ENCODE measurements at places on chromosomes 1 and 21. TPM values are rescaled to one million over a fixed set of nuclear protein-coding genes. Genes with fewer than 3 reads are reported as not detected.
A peak's percentile ranks its signal among the peaks of the same experiment; 100 is the strongest.

The PDC gene
- polyA plus RNA-seq: not detected

The TLCD4 gene
- 1.8 TPM for polyA plus RNA-seq

The TCHH gene
- polyA plus RNA-seq: not detected

The TIAM1 gene
- 0.31 TPM for polyA plus RNA-seq

The AKR7A3 gene
- polyA plus RNA-seq: not detected

The GPX7 gene
- 33.6 TPM for polyA plus RNA-seq

The GSTM1 gene
- 49.8 TPM for polyA plus RNA-seq

DNA sequence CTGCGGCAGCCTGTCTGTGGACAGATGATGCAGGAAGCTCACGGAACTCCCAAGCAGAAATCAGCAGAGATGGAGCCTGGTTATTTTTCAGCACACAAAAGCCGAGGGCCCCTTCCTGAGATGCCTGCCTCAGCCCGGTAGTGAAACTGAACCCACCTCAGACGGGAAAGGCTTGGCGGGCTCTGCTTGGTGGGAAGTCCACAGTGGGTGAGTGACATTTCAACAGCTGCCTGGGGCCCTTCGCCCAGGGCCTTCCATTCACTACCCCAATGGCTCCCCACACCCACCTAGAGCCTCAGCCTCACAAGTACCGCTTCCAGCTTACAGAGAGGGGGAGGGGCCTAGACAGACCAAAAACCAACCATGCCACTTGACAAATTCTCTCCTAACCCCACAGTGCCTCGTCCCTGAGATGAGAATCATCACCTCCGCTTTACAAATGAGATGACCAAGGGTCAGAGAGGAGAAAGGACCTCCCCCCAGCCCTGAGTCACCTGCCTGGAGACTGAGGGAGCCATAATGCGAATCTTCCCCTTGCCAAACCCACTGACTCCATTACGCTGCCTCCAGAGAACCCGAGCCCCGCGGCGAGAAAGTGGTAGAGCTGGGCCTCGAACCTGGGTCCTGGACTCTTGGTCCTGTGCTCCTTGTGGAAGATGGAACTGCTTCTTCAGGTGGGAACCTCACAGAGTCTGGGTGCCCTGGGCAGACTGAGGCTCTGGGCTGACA lies 3.4 kb upstream of the ECE1 start:
- peak overlapping the region; percentile 100 for H3K27ac ChIP-seq
- peak overlapping the region; percentile 87 for H3K4me3 ChIP-seq
- DNase-seq: peak; percentile 73
- H3K27me3 ChIP-seq: no peaks in the 10 kb centered on the region

- no peak overlapping the region for H3K4me3 ChIP-seq
- H3K36me3 ChIP-seq: no peaks in the 10 kb centered on the region
- peaks cover 16% of the 10 kb centered on the region for H3K27me3 ChIP-seq
- DNase-seq: no peak
These were observed 439.0 kb upstream of the USP24 start for GRCh38 chr1:55654171-55654570.

GRCh38 chr1:230935852-230936251 lies 42.8 kb downstream of the TTC13 start:
- no peak for DNase-seq
- no peaks in the 10 kb centered on the region for H3K27me3 ChIP-seq
- H3K4me3 ChIP-seq: no peak overlapping the region
- H3K4me1 ChIP-seq: no peaks in the 10 kb centered on the region
- peaks cover 11% of the 10 kb centered on the region for H3K36me3 ChIP-seq

DNA sequence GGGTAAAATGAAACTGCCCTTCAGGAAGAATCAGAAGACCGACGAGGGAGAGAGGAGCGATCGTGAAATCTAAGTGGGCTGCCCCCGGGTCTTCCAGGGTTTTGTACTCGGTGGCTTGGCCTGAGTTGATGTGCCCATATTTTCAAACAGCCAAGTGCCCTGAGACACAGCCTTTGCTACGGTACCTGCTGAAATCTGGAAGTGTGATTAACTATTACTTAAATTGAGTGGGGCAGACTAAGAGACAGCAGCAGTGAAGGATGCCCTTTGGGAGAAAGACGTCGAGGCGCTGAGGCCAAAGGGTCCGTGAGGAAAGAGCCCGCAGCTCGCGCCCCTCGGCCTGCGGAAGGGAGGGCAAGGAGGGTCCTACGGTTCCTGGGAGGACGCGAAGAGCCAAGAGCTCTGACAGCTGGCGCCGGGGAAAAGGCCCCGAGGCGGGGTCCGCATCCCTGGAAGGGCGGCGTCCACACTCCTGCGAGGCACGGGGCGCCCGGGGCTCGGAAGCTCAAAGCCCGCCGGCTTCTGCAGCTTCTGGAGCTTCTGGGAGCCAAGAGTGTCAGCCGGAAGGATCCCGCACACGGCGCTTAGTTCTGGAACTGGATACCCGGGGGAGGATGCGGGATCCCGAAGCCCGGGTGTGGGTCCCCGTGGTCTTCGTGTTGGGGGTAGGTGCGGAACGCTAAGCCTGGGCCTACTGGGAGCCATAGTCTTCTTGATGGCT lies 15.4 kb upstream of the RNU1-4 start:
- H3K4me1 ChIP-seq: no peaks in the 10 kb centered on the region
- no peaks in the 10 kb centered on the region for H3K36me3 ChIP-seq
- no peak for DNase-seq
- H3K4me3 ChIP-seq: no peak overlapping the region

DNA sequence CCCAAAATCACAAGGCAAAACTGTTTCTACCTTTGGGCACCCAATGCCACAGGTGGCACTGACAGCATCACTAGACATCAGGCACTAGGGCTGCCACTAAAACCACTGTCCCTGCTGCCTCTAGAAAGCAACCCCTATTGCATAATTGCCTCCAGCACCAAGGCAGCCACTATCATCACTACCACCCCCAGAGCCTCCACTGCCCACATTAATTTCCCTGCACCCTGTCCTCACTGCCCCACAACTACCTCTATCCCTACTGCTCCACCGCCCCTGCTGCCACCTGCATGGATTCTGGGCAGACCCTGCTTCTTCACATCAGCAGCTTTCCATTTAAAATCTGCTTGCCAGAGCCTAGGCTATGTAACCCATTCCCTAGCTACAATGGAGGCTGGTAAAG lies 68.6 kb upstream of the CACHD1 start:
- no peak overlapping the region for H3K27ac ChIP-seq
- no peak overlapping the region for H3K4me3 ChIP-seq
- no peaks in the 10 kb centered on the region for H3K4me1 ChIP-seq

GRCh38 chr1:30130099-30130498 lies 593.3 kb downstream of the MATN1 start:
- no peak for DNase-seq
- H3K36me3 ChIP-seq: no peaks in the 10 kb centered on the region
- no peak overlapping the region for H3K4me3 ChIP-seq
- no peak overlapping the region for H3K27ac ChIP-seq
- peaks cover 23% of the 10 kb centered on the region for H3K27me3 ChIP-seq

- no peak for DNase-seq
- H3K27ac ChIP-seq: no peak overlapping the region
- peaks cover 37% of the 10 kb centered on the region for H3K36me3 ChIP-seq
- H3K27me3 ChIP-seq: no peaks in the 10 kb centered on the region
- H3K4me1 ChIP-seq: peaks cover 5% of the 10 kb centered on the region
These were observed 36.6 kb upstream of the ACTA1 start for GRCh38 chr1:229470406-229471043.

DNA sequence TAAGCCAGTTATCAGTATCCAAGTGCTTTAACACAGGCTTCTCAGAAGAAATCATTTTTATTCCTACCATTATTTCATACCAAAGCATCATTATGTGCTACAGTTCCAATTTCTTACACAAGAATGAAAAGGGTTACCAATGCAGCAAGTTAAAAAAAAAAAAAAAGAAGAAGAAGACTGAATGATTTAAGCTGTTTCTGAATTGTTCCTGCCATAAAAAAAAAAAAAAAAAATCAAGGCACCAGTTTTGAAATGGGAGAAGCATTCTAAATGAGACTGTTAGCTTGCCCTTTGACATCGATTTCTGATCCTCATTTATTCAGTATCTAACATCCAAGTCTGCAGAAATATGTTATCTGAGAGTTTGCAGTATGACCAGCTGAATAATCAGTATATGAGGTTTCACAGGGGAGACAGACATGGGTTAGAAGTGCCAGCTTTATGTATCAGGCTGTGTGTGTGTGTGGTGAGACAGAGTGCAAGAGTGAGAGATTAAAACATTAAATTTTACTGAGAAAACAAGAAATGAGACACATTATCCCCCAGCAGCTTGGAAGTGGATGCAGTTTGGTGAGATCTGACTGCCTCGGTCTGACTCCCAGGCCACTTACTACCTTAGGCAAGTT lies 105.8 kb downstream of the COLGALT2 start:
- no peak overlapping the region for H3K4me3 ChIP-seq
- DNase-seq: no peak
- H3K36me3 ChIP-seq: no peaks in the 10 kb centered on the region
- no peaks in the 10 kb centered on the region for H3K27me3 ChIP-seq
- no peaks in the 10 kb centered on the region for H3K4me1 ChIP-seq

DNA sequence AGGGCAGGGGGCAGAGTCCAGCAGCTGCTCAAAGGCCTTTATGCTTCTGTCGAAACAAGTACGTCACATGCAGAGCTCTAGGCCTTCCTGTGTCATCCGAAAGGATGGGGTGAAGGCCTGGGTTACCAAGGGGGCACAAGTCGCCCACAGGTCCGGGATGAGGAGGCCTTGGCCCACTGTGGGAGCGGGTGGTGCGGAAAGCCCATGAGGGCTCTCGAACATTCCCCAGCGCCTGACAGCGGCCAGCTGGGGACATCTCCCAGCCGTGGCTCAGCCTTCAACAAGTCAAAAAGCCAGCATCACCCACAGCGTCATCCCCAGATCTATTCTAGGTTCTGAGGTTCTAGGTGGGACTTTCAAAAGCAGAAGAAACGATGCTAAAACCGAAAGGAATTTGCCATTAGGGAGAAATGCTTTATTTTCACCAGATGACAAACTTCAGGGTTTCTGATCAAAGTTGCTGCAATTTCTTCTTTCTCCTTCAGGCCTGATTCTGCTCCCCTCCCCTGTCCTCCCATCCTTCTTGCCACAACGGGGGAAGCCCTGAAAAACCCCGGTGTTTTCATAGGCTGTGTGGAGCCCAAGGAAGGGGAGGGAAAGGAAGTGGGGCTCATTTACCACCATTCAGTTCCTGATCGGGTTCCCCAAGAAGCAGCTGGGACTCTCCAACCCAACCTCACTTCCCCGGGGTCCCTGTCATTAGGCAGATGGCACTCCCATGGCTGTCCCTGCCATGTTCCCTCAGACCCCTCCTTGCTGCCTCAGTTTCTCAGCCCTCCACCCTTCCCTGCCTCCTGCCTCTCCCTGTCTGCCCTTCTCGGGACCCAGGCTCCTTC lies 17.6 kb downstream of the GPR137B start:
- H3K27me3 ChIP-seq: peaks cover 14% of the 10 kb centered on the region
- H3K36me3 ChIP-seq: peaks cover 40% of the 10 kb centered on the region
- H3K27ac ChIP-seq: peak overlapping the region; percentile 54
- peaks cover 53% of the 10 kb centered on the region for H3K4me1 ChIP-seq

DNA sequence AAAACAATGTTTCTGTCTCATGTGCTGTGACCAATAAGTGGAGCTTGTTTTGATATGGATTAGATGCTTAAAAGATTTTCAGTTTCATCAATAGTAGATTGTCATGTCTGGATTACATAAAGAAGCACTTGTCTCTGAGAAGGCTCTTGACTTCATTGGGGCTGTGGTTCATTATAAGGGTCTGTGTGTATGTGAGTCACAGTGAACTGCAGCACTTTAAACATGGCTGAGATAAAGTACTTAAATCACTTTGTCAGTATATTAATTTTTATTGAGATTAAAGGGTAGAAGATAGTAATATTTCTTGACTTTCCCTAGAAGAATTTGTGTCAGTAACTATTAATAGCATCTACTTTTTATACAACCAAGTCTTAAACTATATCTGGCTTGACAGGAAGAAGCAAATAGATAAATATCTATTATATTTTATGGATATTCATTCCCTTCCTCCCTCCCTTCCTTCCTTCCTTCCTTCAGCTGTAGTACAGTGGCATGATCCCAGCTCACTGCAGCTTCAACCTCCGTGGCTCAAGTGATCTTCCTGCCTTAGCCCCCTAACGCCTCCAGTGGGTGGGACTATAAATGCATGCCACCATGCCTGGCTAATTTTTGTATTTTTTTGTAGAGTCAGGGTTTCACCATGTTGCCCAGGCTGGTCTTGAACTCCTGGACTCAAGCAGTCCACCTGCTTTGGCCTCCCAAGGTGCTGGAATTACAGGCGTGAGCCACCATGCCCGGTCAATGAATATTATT lies 48.8 kb downstream of the ZFYVE9 start:
- H3K36me3 ChIP-seq: no peaks in the 10 kb centered on the region
- DNase-seq: no peak
- no peak overlapping the region for H3K4me3 ChIP-seq
- H3K4me1 ChIP-seq: no peaks in the 10 kb centered on the region
- no peaks in the 10 kb centered on the region for H3K27me3 ChIP-seq

GRCh38 chr1:7989762-7990428 lies 28.4 kb downstream of the PARK7 start:
- peaks cover 7% of the 10 kb centered on the region for H3K36me3 ChIP-seq
- no peak for DNase-seq
- no peak overlapping the region for H3K4me3 ChIP-seq
- H3K27me3 ChIP-seq: no peaks in the 10 kb centered on the region
- peak overlapping the region; percentile 1 for H3K27ac ChIP-seq
- H3K4me1 ChIP-seq: peaks cover 14% of the 10 kb centered on the region

DNA sequence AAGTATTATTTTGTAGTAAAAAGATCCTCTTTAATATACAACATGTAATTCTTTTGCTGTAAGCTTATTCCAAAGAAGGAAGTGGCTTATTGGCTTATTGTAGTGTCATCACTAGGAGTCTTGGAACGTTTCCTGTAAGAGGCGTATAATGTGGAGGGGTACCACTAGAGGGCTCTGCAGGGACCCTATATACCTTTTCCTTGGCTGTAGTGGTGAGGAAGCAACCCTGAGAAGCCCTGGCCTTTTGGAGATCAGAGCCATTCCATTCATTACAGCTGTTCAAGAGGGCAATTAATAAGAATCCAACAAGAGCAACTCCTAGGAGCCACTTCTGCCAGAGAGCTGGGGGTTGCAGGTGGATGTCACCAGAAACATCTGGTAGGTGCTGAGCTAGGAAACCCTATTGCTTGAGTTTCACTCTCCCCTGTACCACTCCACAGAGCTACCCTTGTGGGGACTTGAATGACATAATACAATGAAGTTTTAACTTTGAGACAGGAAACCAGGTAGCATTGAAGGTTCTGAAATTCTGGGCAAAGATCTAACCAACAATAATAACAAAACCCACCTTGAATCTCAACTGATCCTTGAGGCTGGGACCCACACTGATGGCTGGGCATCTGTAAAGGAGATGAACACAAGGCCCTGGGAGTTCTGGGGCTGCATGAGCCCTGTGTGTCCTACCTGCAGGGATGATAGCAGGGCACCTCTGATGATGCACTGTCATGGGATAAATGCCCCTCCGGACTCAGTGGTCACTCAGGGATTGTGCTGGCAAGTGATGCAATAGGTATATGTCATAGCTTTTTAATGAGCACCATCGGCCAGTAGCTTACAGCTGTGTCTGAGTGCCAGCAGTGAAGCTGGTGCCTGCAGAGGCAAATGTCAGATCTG lies 160.2 kb upstream of the COA6 start:
- H3K27me3 ChIP-seq: peaks cover 46% of the 10 kb centered on the region
- H3K27ac ChIP-seq: no peak overlapping the region
- H3K4me3 ChIP-seq: peak overlapping the region; percentile 76
- H3K36me3 ChIP-seq: peaks cover 7% of the 10 kb centered on the region

Data from naive B cell (primary cell).